ENCODE measurements at places on chromosomes 4 and X. TPM values are rescaled to one million over a fixed set of nuclear protein-coding genes. Genes with fewer than 3 reads are reported as not detected.

- no peak for DNase-seq
Measured at GRCh38 chr4:126553248-126553647, 1079.5 kb upstream of the INTU start.

The NDP gene
- total RNA-seq, result not detected

- no peak for DNase-seq
Measured at GRCh38 chrX:47523713-47524166, 37.3 kb upstream of the ARAF start.

DNA sequence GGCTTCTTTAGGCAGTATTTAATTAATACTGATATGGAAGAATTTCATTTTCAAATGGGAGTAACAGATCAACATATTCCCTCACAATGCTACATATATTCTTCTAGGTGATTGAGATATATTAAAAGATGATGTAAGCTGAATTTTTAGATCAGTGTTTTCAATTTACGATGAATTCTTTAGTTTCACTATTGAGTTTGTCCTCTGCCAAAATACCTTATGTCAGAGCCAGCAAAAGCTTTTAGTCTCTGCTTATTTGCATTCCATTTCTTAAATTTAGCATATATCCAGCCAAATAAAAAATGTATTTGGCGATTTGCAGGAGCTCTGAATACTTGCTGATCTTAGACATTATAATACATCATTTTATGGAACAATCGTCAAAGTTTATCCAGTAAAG lies 144.3 kb downstream of the MOSPD2 start:
- DNase-seq, result no peak

The GABRE gene
- 8.4 TPM for total RNA-seq

- DNase-seq, result no peak
Measured at GRCh38 chrX:650324-650723, 19.7 kb downstream of the SHOX start.

GRCh38 chrX:50704360-50704759 lies 109.6 kb downstream of the SHROOM4 start:
- DNase-seq, result no peak

DNA sequence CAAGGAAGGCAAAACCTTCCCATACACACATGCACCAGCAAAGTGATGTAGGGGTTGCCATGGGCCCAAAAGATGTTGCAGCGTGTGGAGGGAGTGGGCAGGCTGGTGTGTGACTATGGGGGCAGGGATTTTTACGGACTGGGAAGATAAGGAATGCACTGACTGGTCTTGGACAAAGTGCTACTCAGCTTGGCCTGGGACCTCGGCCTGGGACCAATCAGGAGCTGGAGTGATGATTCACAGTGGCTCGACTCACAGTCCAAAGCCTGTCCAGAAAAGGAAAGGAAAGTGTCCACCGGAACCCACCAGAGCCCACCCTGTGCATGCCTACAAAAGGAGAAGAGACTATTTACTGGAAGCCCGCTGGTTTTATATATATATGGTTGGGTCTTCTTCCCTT lies 567.0 kb upstream of the GNPDA2 start:
- DNase-seq, result no peak

DNA sequence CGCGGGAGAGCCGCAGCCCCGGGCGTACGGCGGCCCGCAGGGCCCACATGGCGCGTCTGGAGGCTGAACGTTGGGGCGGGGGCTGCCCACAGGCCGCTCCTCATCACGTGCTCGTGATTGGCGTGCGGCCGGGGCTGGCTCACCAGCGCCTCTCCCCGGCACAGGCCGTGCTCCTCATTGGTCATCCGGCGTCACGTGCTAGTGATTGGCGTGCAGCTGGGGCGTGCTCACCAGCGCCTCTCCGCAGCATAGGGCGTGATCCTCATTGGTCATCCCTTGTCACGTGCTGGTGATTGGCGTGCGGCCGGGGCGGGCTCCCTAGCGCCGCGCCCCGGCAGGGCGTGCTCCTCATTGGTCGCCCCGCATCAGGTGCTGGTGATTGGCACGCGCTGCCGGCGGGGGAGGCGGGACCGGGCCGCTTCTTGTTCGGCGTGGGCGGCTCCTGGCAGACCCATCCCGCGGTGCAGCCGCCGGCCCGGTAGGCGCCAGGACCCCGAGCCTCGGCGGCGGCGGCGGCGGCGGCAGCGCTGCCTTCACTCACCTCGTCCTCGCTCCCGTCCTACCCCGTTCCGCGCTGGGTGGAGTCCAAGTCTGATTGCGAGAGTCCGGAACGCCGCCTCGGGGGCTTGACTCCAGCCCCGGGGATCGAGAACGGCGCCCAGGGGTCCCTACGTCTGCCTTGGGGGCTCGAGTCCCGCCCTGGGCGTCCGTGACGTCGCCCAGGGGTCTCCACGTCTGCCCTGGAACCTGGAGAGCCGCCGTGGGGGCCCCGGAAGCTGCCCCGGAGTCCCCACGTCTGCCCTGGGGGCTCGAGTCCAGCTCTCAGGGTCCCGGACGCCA lies at the start of gene GTPBP6:
Gene GTPBP6 (minus strand): TSS at position 58 of the 840 bp plus-strand sequence. CDS start 9 bp downstream, at position 49.
- DNase-seq, result peak; percentile 100

The RFC1 gene
- total RNA-seq, result 46.3 TPM

DNA sequence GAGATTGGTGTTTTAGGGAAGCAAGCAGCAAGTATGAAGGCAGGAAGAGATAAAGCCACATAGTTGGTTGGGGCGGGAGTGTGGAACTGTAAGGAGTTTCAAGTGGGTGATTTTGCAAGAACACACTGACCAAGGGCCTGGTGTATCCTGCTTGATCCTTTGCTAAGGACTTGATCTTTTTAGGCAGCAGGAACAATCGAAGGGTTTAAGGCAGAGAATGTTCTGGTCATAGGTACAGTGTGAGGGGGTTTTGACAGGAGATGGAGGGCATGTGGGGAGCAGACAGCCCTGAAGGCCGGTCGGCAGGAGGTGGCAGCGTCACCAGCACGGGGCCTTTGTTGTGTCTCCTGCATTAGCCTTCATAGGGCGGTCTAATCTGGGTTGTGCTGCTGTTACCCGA lies 54.7 kb downstream of the FAM193A start:
- DNase-seq, result no peak

The RAB41 gene
- not detected for total RNA-seq

The CYP4V2 gene
- 5.8 TPM for total RNA-seq

The APLN gene
- 124 TPM for total RNA-seq

GRCh38 chrX:78314561-78314960 lies 12.8 kb downstream of the CYSLTR1 start:
- DNase-seq, result no peak

DNA sequence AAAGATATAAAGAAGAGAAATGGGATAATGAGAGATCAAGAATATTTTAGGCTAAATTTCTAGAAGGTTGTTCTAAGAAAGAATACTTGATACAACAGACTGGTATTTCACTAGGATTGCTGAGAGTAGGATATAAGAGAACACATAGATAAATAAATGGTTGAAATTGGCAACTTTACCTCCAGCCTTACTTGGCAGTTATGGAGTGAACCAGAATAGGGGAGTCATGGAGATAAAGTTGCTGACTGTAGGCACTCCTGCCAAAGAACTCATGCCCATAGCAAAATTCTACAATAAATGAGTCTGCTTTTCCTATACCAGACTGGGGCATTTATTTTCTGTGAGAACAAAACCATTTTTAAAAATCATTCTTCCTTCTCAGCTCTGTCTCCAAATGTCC lies 26.4 kb upstream of the MMRN1 start:
- no peak for DNase-seq
